Substantia nigra (tissue), 51 donors: ENCODE measurements at places on chromosomes 1 and 21.

- no peak for DNase-seq
Measured at GRCh38 chr1:53626616-53627015, 112.3 kb downstream of the GLIS1 start.

DNA sequence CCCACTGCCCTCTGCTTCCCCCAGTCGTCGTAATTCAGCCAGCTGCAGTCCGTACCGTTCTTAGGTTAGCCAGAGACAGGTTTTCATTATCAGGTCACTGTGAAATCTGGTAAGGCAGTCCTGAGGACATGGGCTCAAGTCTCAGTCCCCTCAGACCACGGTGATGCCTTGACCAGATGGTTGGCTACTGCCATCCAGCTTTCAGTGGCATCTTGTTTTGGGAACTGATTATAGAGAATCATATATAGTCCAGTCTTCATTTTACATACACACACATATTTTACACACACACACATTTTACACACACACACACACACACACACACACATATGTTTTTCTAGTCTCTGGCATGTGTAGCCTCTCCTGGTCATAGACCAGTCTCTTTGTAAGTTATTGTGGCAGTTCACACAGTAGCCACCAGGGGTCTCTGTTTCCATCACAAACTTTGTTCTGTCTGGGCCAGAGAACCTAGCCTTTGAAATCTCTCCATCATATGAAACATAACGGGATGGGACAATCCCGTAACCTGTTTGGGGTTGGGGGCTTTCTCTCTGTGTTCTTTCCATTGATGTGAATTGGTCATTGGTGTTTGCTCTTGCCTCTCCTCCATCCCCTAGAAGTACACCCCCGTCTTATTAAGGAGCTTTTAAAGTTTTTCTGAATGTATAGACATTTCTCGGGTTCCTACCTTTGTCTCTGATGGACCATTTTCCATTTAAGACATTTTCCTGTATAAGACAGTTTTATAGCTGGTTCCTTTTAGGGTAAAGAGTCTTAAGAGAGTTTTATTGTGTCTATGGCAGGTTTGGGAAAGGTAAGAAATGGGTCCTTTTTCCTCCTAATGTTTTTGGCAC, 8.4 kb upstream of the IKBKE start:
- DNase-seq, result peak; percentile 62

DNA sequence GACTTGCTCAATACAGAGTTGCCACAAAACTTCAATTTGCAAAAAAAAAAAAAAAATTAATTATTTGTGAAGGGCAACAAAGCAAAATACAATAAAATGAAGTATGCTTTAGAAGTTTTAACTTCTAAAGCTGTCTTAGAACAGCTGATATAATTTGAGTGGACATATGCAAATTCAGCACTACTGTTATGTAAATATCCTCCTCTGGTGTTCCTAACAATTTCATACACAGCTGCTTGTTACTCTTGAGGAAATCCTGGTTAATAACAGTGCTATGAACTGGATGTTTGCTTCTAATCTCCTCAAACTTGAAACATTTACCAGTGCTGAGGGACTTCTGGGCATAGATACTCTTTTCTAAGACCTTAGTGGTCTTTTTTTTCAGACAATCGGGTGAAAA, 69.6 kb upstream of the COL24A1 start:
- DNase-seq, result no peak

DNA sequence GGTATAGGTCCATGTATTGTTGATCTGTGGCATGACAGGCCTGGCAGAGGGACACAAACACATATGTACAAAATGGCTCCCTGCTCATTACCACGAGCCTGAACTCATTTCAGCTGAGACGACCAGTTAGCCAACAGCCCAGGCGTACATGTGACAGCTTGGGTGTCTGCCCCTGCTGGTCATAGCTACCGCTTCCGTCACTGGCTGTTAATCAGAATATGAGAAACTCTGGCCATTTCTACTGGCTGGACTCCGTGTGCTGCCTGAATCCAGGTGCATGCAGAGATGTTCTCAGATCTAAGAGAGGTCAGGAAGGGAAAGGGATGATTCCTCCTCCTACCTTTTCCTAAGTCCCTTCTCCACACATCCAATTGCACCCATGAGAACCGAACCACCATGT, 144.5 kb downstream of the PBX1 start:
- no peak for DNase-seq

- DNase-seq, result no peak
Measured at GRCh38 chr1:224199679-224200078, 16.6 kb downstream of the DEGS1 start.

DNA sequence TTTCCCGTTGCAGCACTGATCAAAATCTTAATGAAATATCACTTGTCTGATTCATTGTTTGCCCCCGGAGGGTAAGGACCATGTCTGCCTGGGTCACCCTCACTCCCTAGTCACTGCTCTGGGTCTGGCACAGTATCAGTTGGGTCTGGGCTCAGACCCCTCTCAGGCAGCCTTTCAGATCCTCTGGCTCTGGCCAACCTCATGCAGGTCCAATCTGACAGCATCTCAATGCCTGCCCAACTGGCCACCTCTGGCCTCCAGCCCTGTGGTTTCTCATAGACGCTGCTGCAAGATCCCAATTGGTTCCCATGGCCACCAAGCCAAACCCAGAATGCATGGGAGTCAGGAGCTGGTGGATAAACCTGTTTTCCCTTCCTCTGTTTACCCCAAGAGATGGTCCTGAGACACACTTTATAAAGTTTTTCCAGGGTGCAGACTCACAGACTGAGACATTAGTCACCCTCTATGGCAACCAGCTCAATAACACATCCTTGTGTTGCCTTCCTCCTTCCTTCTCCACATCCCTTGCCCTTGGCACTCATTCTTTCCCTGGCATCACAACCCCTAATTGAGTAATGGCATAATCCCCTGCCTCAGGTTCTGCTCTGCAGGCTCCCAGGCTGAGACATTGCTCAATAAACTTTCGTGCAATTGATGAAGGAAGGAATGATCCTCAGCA, 199.2 kb downstream of the GRIK3 start:
- no peak for DNase-seq

GRCh38 chr1:241999026-241999425, at the start of gene MAP1LC3C:
TSS of gene MAP1LC3C (minus strand) at chr1:241999098. CDS start at chr1:241999008, 90 bp downstream.
- DNase-seq, result no peak

GRCh38 chr1:110672001-110672752, 2.6 kb downstream of the KCNA3 start:
- no peak for DNase-seq

- no peak for DNase-seq
Measured at GRCh38 chr1:234892642-234893041, 236.0 kb downstream of the TOMM20 start.

- DNase-seq, result no peak
Measured at GRCh38 chr1:101264697-101265096, 27.9 kb downstream of the S1PR1 start.

- DNase-seq, result no peak
Measured at GRCh38 chr1:117388328-117388727, 21.1 kb downstream of the MAN1A2 start.

DNA sequence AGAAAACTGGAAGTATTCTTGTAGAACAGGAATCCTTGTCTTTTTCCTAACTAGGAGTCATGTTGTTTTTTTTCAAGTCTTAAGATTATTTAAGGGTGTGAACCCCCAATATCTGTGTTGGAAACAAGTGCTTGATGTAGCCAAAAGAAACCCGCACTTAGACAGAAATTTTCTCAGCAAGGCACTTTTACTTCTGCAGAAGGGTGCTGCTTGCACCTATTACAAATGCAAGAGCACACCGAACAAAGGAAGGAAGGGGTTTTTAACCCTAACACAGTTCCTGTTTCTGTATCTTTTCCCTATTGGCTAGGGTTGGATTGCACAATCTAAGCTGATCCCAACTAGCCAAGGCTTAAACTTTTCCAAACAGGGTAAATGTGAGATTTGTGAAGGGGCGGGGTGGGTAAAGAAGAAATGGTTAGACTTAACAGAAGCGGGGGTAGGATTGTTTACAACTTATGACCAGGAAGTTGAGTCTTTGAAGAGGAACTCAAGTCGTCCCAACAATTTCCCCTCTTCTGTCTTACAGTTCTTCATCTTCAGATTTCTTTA, 75.1 kb downstream of the ZFYVE9 start:
- no peak for DNase-seq

- DNase-seq, result no peak
Measured at GRCh38 chr21:14486869-14487268, 59.2 kb downstream of the SAMSN1 start.

DNA sequence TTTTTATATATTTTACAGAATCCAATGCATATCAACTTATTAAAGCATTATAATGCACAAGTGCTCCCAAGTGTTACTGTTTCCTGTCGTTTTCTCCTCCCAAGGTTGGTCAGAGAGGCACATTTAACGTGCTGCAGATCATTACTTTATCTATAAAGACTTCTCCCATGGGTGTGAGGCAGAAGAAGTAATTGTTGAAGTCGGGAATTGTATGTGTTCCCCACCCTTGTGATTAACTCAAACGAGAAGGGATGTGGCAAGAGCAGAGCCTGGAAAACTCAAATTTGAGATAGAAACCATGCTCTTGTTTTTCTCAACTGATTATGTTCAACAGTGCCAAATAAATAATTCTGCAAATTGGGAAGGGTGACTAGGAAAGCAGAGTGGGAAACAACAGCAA, 412.5 kb upstream of the ADAMTS5 start:
- DNase-seq, result no peak

GRCh38 chr1:6587261-6588005, 7.6 kb downstream of the ZBTB48 start:
- DNase-seq, result peak; percentile 48

- no peak for DNase-seq
Measured at GRCh38 chr1:91655912-91656449, 155.3 kb downstream of the CDC7 start.

GRCh38 chr1:166273618-166274017, 106.8 kb upstream of the FAM78B start:
- no peak for DNase-seq

- no peak for DNase-seq
Measured at GRCh38 chr1:40318476-40318875, 1.4 kb upstream of the COL9A2 start.

DNA sequence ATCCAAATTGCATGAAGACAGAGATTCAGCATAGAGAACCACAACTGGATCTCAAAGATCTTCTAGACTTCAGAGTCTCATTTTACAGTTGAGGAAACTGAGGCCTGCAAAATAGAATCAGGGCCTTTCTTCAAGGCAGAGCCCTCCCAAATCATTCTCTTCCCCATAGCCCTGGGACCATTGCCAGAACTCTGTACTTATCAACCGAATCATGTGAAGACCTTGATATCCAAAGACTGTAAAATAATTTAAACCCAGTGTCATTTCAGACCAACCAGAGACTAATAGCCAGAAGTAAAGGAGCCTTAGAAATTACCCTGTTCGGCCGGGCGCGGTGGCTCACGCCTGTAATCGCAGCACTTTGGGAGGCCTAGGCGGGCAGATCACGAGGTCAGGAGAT, 90.1 kb downstream of the DTL start:
- no peak for DNase-seq

DNA sequence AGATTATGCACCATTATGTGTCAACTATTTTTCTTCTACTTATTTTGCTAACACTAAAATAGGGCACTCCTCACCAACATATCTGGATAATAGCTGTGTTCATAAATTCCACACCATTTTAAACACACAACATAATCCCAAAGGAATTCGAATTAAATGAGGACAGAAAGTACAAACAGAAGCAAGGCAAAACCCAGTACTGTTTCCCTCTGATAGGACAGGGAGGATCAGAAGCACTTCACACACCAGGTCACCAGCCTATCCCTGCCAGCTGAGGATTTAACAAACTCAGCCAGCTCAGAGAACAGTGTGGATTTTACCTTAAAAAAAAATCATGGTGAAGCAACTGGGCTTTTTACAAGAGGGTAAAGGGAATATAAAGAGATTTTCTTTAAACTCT, 20.0 kb downstream of the CRYZ start:
- no peak for DNase-seq

- no peak for DNase-seq
Measured at GRCh38 chr21:46084709-46085108, 13.2 kb upstream of the COL6A2 start.

DNA sequence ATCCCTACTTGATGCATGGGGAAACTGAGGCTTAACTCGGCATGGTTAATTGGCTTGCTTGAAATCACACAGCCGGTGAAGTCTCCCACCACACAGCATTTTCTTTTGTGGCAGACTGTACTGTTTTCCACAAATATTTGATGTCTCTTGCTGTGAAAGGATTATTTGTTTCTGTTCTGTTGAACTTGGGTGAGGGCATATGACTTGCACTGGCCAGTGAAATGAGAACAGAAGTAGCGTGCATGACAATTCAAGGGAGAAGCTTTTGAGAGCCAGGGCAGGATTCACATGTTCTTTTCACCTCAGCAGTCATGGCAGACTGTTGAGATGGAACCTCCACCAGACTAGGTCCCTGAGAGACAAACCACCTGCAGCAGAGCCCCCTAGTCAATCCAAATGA, 11.7 kb upstream of the AK2 start:
- DNase-seq, result no peak

- no peak for DNase-seq
Measured at GRCh38 chr21:18772404-18772803, 368.8 kb upstream of the TMPRSS15 start.

DNA sequence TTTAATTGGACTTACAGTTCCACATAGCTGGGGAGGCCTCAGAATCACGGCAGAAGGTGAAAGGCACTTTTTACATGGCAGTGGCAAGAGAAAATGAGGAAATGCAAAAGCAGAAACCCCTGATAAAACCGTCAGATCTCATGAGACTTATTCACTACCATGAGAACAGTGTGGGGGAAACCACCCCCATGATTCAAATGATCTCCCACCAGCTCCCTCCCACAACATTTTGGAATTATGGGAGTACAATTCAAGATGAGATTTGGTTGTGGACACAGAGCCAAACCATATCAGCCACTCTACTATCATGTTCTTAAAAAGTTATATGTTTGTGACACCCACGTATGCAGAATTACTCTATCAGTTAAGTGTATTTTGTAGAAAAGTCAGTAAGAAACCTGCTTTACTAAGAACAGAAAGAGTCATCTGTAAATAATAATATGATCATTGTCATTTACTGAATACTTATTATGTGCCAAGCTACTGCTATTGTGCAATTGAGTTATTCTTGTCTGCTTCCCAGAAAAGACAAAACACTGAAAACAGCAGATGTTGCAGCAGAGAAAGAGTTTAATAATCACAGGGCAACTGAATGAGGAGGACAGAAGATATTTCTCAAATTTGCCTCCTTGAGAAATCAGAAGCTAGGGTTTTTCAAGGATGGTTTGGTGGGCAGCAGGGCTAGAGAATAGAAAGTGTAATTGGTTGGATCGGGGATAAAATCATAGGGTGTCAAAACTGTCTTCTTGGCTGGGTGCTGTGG, 207.7 kb upstream of the FGGY start:
- no peak for DNase-seq

DNA sequence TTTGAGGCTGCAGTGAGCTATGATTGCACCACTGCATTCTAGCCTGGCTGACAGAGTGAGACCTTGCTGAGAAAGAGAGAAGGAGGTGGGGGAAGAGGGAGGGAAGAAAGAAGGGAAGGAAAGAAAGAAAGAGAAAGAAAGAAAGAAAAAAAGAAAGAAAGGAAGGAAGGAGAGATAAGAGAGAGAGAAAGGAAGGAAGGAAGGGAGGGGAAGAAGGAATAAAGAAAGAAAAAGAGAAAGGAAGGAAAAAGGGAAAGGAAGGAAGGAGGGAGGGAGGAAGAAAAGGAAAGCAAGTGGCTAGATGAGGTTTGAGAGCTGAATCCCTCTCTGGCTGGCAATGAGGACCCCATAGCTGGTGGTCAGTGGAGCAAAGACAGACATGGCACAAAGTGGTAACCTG, 20.4 kb downstream of the MT1HL1 start:
- no peak for DNase-seq

GRCh38 chr1:118905196-118905595, 82.9 kb downstream of the TBX15 start:
- no peak for DNase-seq
